ENCODE measurements at places on chromosomes 13 and 19. TPM values are rescaled to one million over a fixed set of nuclear protein-coding genes. Genes with fewer than 3 reads are reported as not detected.

The DKKL1 gene
- not detected for total RNA-seq

DNA sequence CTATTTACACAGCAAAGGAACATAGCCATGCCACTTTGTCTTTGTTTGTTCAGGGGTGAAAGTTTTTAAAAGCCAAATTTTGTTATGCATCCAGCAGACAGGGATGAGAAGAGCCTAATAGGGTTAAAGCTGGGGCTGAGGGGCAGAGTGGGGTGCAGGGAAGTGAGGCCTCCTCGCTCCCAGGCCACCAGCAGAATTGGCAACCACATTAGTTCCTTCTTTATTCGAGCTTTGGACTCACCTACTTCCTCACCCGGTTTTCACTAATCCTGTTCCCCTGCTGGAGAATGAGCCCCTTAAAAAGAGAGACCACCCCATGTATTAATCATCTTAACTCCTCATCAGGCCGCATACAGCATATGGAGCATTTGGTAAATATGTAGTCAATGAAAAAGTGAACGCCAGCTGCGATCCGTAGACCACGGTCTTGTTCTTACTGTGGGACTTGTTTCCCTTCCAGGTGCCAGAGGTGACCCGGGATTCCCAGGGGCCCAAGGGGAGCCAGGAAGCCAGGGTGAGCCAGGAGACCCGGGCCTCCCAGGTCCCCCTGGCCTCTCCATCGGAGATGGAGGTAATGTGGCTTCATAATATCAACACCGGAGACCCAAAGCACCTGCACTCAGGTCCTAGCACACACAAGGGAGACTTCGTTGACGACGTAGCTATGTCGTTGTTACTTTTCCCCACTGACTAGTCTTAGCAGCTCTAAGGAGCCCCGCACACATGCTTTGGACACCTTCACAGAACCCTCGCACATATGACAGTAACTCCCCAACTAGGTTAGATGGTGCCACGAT is 112.1 kb downstream of the RAB20 start:
- no peak for DNase-seq

DNA sequence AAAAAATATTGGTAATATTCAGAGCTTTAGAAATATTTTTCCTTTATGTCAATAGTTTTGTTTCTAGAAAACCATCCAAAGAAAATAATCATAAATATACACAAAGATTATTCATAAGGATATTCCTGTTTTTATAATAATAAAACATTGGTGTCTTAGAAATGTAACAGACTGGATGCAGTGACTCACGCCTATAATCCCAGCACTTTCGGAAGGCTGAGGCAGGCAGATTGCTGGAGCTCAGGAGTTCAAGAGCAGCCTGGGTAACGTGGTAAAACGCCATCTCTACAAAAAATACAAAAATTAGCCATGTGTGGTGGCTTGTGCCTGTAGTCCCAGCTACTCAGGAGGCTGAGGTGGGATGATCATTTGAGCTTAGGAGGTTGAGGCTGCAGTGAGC is 106.8 kb downstream of the DHRS12 start:
- DNase-seq, result no peak

GRCh38 chr19:33052352-33052972 is 12.2 kb downstream of the RHPN2 start:
- DNase-seq, result no peak

- peak; percentile 48 for DNase-seq
Observed at GRCh38 chr13:45120967-45121831, 889 bp downstream of the GTF2F2 start.

- peak; percentile 60 for DNase-seq
Observed at GRCh38 chr19:52536448-52536800, 9.0 kb downstream of the ZNF808 start.

All from natural killer cell (primary cell).